ENCODE measurements at places on chromosomes 11 and 22. TPM values are rescaled to one million over a fixed set of nuclear protein-coding genes. Genes with fewer than 3 reads are reported as not detected.
A peak's percentile ranks its signal among the peaks of the same experiment; 100 is the strongest.

DNA sequence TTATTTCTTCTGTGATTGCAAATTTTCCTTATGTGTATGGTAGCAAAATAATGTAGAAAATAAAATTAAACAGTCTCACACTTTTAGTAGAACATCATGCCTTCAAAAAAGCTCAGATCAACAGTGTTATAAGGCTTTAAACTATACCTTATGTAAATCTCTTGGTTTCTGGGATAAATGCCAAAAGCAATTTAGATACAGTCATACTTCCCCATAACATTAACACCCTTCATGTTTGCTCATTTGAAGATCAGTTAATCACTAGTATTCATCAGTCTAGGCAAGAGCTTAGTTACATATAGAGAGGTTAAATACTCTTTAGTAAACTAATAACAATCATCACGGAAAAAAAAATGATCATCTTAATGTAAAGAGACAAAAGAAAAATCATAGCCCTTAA, 421.8 kb upstream of the ANO3 start:
- no peak overlapping the region for H3K27ac ChIP-seq
- peaks cover 1% of the 10 kb centered on the region for H3K27me3 ChIP-seq
- H3K36me3 ChIP-seq: no peaks in the 10 kb centered on the region
- DNase-seq: no peak
- H3K4me1 ChIP-seq: no peaks in the 10 kb centered on the region
- no peak overlapping the region for H3K4me3 ChIP-seq

- DNase-seq: no peak
- H3K4me3 ChIP-seq: no peak overlapping the region
- no peaks in the 10 kb centered on the region for H3K4me1 ChIP-seq
- H3K27me3 ChIP-seq: peaks cover 6% of the 10 kb centered on the region
Measured at GRCh38 chr11:69385144-69385820, 91.3 kb downstream of the MYEOV start.

DNA sequence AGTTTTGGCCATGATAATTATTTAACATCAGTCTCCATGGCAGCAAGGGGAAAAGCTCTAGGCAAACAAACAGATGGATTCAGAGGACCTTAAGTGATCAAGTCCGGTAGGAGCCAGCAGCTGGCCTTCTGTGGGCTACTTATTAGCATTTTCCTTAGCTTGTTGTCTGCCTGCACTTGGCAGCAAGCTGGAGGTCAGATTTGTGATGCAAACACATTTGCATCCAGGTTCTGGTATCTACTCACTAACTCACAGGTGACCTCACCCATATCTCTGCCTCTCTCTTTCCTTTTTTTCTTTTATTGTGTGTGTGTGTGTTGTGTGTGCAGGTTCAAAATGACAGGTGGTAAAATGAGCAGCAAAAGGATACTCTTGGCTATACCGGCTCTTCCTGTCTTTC, 32.3 kb downstream of the ARHGAP42 start:
- H3K27me3 ChIP-seq: no peaks in the 10 kb centered on the region
- H3K4me1 ChIP-seq: peaks cover 48% of the 10 kb centered on the region
- H3K27ac ChIP-seq: peak overlapping the region; percentile 99
- H3K36me3 ChIP-seq: no peaks in the 10 kb centered on the region
- H3K4me3 ChIP-seq: peak overlapping the region; percentile 75
- peak; percentile 61 for DNase-seq

TMEM151A gene
- 19.2 TPM for total RNA-seq

- no peaks in the 10 kb centered on the region for H3K4me1 ChIP-seq
- no peaks in the 10 kb centered on the region for H3K27me3 ChIP-seq
- H3K4me3 ChIP-seq: no peak overlapping the region
- no peak for DNase-seq
- no peaks in the 10 kb centered on the region for H3K36me3 ChIP-seq
Measured at GRCh38 chr11:61181489-61181888, 20.3 kb upstream of the VPS37C start.

IL10RA gene
- 5.8 TPM for total RNA-seq

DNA sequence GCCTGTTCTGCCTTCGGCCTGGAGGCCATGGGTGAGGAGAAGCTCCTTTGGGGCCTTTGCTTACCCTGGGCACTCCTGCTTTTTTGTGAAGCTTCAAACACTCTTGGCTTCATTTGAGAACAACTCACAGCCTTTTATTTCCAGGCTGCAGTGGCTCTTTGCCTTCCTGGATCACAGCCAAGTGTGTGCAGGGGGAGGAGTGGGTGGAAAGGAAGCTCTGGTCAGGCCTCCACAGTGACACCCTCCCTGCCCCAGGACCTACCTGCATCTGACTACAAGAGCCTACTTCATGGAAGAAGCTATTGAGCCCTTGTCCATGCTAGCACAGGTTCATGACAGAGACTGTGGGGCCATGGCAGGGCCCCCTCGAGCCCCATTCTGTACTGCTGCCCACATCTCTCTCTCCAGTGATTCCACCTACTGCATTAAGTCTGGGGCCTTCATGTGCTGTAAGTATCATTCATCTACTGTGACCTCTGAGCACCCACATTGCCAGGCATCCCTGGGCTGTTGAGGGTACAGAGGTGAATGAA, 52.3 kb downstream of the GAB4 start:
- no peak overlapping the region for H3K27ac ChIP-seq
- peaks cover 5% of the 10 kb centered on the region for H3K27me3 ChIP-seq
- no peaks in the 10 kb centered on the region for H3K4me1 ChIP-seq
- no peak for DNase-seq
- H3K4me3 ChIP-seq: no peak overlapping the region

- H3K36me3 ChIP-seq: peaks cover 12% of the 10 kb centered on the region
- peak overlapping the region; percentile 92 for H3K4me3 ChIP-seq
- H3K27ac ChIP-seq: no peak overlapping the region
- DNase-seq: peak; percentile 44
- H3K4me1 ChIP-seq: peaks cover 28% of the 10 kb centered on the region
- peaks cover 7% of the 10 kb centered on the region for H3K27me3 ChIP-seq
Measured at GRCh38 chr11:119107538-119108145, 498 bp downstream of the C2CD2L start.

TRIM48 gene
- total RNA-seq: not detected

DNA sequence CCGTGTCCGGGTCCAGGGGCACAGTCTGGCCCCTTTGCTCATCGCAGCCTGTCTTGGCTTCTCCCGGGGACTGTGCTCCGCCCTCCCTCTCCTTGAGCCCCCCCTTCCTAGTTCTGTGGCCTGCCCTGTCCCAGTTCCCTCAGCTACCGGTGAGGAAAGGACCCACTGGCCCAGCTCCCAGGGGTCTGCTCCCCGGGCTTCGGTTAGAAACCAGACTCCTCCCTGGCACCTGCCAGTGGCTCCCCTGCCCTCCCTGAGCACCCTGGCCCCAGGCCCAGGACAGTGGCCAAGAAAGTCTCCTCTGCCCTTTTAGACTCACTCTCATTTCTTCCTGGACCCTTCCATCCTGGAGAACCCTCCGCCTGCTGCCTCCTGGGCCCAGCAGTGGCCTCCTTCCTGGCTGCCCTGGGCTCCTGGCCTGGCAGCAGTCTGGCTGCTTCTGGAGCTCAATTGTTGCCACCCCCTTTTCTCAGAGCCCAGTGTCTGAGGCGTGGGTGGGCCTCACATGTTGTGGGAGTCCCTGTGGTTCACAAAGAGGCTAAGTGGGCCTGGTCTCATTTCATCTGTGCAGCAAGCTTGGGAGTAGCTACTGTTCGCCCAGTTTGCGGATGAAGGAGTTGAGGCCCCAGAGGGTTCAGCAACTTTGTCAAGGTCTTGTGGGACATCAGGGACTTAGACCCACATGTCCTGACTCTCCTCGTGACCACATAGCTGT, 12.6 kb downstream of the PRDM11 start:
- no peak for DNase-seq
- H3K4me1 ChIP-seq: peaks cover 12% of the 10 kb centered on the region
- H3K36me3 ChIP-seq: no peaks in the 10 kb centered on the region
- H3K27me3 ChIP-seq: peaks cover 6% of the 10 kb centered on the region
